Stimulated activated CD8-positive, alpha-beta memory T cell treated with anti-CD3 and anti-CD28 coated beads, Interleukin-12 subunit alpha, Interleukin-12 subunit beta, amount 100 ng/mL, for 1 hour (primary cell): ENCODE measurements at places on chromosomes 3 and 15.

DNA sequence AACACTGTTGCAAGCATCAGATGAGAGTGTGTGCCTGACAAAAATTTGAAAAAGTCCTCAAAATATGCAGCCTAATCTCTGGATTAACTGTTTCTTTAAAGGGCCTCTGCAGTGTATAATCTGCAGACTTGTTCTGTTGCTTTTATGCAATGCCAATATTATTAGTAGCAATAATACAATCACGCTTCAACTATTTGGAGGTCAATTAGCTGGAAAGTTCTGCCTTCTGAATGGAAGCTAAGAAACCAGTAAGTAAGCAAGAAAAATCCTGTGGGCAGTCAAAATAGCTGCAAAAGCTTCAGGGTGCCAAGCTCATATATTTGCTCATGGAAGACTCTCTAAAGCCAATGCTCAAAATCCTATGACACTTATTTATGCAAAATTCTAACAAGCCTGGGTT, 153.2 kb upstream of the NR2F2 start:
- DNase-seq = no peak

GRCh38 chr3:141011997-141012262, 39.2 kb upstream of the SPSB4 start:
- no peak for DNase-seq

DNA sequence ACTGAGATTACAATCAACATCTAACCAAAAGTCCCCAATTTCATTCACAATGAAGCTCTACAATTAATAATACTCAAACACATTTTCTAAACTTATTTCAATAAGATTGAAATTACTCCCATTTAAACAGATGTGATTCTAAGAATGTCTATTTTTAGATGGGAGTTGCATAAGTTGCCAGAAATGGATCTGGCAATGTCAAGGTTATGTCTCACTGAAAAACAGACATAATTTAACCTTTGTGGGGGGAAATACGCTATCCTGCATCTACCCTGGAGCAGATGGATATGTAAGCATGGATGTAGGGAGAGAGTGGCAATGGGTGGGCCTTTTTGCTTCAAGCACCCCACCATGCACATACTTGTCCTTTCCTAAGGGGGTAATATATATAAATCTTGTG, 6.7 kb upstream of the EIF1B start:
- no peak for DNase-seq

DNA sequence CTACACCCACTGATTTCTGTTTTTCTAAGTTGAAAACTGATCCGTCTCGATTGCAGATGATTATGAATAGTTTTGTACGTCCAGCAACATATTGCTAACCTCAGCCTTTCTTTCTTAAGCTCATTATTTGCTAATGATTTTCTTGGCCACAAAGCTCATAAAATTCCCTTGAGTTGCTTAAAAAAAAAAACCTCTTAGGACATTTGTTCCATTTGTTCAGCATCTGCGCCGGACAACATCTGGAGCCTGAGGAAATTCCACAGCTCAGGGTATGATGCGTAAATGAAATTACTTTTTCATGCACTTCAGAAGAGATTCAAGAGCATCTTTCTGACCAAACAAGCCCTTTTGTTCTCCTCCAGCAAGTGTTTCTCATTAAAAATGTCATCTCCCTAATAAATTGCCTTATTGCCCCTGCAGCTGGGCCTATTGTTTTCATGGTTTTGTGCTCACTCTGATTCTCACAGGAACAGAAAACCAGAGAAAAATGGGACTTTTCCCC, 249.1 kb upstream of the MCTP2 start:
- DNase-seq = no peak

DNA sequence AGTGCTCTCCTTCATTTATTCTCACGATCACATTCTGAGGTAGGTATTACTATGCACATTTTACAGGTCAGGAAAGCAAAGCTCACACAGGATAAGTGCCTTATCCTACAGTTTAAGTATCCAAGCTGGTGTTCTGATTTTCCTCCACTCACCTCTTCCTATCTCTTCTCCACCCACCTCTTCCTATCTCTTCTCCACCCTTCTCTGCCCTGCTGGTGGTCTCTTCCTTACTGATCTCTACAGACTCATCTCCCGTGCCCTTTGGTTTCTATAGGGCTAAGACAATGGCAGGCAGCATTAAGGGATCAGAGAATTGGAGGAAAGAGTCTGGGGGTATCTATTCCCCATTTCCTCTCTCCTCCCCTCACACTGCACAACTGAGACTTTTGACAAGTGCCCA, 319.1 kb downstream of the FHIT start:
- no peak for DNase-seq

- DNase-seq = no peak
Observed at GRCh38 chr3:114758831-114759699, 388.0 kb downstream of the ZBTB20 start.

DNA sequence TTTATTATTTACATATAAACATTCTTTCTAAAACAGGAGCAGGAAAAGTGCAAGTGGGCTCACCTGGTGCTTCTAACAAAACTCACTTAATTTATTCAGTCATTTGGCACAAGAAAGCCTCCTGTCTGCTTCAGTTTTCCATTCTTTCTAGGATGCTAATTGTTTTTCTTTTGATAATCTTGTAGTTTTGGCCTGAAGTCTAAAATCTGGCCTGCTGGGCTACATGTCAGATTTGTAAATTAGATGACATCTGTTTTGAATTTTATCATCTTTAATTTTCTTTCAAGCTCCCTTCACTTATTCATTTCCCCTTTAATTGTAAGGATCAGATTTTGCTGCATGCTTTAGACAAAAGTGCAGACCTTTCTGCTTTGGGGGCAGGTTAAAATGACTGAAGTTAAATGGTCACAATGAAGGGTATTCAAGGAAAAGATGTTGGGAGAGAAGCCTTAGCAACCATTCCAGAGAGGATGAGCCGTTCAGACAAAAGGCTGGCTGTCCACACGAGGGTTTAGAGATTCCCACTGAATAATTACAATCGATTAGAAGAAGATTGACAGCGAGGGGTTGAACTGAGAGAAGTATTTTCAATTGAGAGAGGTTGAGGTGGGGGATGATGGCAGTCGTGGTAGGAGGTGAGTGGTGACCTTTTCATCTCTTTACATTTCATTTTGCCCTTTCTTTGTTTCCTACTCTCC, 59.9 kb upstream of the PTX3 start:
- DNase-seq = no peak

DNA sequence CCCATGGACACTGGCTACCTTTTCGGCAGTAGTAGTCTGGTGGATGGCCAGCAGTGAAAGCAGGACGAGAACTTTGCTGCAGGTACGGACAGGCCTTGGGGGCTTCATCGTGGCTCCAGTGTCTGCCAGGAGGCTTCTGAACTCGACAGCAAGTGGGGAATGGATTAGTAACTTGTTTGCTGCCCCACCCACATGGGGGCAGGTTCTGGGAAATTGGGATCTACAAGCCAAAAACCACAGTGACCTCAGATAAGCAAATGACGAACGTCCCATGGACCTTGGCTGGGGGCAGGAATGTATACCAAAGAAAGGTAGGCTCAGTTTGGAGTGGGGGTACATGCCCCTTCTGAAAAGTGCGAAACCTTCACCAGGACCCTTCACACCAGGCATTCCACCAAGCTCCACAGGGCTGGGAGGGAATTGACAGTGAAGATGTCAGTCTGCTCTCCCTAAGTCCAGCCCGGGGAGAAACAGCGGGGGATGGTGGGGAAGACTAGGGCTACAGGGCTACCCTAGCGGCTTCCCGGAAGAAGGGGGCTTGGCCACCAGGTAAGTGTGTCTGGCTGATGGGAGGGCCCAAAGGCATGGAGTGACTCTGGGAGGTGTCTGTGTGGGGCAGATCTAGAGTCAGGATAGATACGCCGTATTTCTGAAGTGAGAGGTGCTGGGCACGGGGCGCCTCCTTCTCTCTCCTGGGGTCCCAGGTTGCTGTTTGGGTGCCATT, at the start of gene ITIH4:
Gene ITIH4, minus strand, starts transcription at position 138 of the 724 bp plus-strand sequence. Its CDS starts 30 bp downstream, at position 108.
- no peak for DNase-seq

- no peak for DNase-seq
Observed at GRCh38 chr15:56699743-56700142, 33.6 kb downstream of the ZNF280D start.
